ENCODE measurements at places on chromosomes 12 and 14.

- peaks cover 4% of the 10 kb centered on the region for H3K4me1 ChIP-seq
- no peak for DNase-seq
- no peaks in the 10 kb centered on the region for H3K36me3 ChIP-seq
- no peaks in the 10 kb centered on the region for H3K27me3 ChIP-seq
Observed at GRCh38 chr14:29062976-29063375, 296.4 kb downstream of the FOXG1 start.

GRCh38 chr14:59823179-59823578, 47.4 kb downstream of the RTN1 start:
- H3K4me1 ChIP-seq, result peaks cover 8% of the 10 kb centered on the region
- H3K36me3 ChIP-seq, result no peaks in the 10 kb centered on the region
- H3K27ac ChIP-seq, result no peak overlapping the region
- no peak for DNase-seq

- H3K27ac ChIP-seq, result peak overlapping the region; percentile 73
- DNase-seq, result no peak
- H3K4me1 ChIP-seq, result peaks cover 8% of the 10 kb centered on the region
- H3K27me3 ChIP-seq, result peaks cover 5% of the 10 kb centered on the region
Observed at GRCh38 chr14:75986439-75986765, 839 bp downstream of the IFT43 start.

- no peak overlapping the region for H3K27ac ChIP-seq
- no peaks in the 10 kb centered on the region for H3K4me1 ChIP-seq
- H3K27me3 ChIP-seq, result no peaks in the 10 kb centered on the region
- H3K4me3 ChIP-seq, result no peak overlapping the region
- DNase-seq, result no peak
Observed at GRCh38 chr14:90368946-90369721, 27.7 kb upstream of the CALM1 start.

- H3K27me3 ChIP-seq, result no peaks in the 10 kb centered on the region
- DNase-seq, result no peak
- H3K27ac ChIP-seq, result no peak overlapping the region
- H3K4me1 ChIP-seq, result no peaks in the 10 kb centered on the region
- no peaks in the 10 kb centered on the region for H3K36me3 ChIP-seq
- H3K4me3 ChIP-seq, result no peak overlapping the region
Observed at GRCh38 chr14:71693381-71693780, 238.8 kb upstream of the RGS6 start.

DNA sequence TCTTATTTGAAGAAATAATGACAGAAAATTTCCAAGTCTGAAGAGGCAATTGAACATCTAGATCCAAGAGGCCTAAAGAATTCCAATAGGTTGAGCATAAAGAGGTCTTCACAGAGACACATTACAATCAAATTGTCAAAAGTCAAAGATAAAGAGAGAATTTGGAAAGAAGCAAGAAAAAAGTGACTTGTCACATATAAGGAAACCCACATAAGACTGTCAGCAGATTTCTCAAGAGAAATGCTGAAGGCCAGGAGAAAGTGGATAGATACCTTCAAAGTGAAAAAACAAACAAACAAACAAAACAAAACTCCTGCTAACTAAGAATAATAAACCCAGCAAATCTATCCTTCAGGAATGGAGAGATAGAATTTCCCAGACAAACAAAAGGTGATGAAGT, 118.1 kb upstream of the LGR5 start:
- H3K36me3 ChIP-seq, result peaks cover 31% of the 10 kb centered on the region
- no peak overlapping the region for H3K27ac ChIP-seq

DNA sequence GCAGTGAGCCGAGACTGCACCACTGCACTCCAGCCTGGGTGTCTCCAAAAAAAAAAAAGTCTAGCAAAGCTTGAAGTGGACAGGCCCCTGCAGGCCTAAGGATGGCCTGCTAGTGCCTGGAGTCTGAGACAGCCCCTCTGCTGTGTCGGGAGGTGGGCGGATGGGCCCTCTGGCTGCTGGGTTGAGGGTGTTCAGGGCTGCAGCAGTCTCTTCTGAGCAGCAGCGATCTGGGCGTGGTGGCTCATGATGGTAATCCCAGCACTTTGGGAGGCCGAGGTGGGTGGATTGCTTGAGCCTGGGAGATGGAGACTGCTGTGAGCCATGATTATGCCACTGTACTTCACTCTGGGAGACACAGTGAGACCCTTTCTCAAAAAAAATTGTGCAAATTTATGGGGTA, 57.0 kb downstream of the ADCK1 start:
- no peak for DNase-seq
- no peaks in the 10 kb centered on the region for H3K27me3 ChIP-seq
- H3K27ac ChIP-seq, result no peak overlapping the region
- H3K4me3 ChIP-seq, result no peak overlapping the region
- H3K4me1 ChIP-seq, result no peaks in the 10 kb centered on the region

GRCh38 chr12:130981074-130981742, 27.5 kb downstream of the ADGRD1 start:
- no peak overlapping the region for H3K27ac ChIP-seq
- no peak overlapping the region for H3K4me3 ChIP-seq
- H3K4me1 ChIP-seq, result peaks cover 9% of the 10 kb centered on the region
- no peaks in the 10 kb centered on the region for H3K36me3 ChIP-seq

DNA sequence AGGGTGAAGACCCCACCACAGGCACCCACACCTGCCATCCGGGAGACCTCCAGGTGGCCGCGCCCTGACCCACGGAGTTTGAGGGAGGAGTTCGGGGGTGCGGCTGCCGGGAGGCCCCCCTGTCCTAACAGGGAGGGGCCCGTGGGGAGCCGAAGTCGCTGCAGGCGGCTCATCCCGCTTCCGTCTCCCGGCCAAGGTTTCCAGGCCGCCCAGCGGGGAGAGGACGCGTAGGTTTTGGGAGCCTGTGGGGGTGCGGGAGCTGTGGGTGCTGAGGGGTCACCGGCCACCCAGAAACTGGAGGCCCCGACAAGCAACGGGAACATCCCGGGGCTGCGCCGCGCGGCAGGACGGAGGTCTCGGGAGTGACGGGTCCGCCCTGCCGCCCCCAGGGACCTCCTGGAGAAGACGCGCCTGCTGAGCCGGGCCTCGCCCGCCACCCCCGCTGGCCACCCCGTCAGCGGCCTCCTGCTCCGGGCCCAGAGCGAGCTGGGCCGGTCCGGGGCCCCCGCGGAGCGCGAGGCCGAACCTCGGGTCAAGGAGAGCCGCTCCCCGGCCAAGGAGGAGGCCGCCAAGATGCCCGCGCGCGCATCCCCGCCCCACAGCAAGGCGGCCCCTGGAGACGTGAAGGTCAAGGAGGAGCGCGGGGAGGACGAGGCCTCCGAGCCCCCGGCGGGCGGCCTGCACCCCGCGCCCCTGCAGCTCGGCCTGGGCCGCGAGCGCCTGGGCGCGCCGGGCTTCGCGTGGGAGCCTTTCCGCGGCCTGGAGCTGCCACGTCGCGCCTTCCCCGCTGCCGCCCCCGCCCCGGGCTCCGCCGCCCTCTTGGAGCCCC, 27.6 kb downstream of the LRCOL1 start:
- H3K36me3 ChIP-seq, result peaks cover 8% of the 10 kb centered on the region
- peak overlapping the region; percentile 62 for H3K27ac ChIP-seq
- peaks cover 2% of the 10 kb centered on the region for H3K4me1 ChIP-seq
- peak; percentile 70 for DNase-seq
- H3K4me3 ChIP-seq, result peak overlapping the region; percentile 77

DNA sequence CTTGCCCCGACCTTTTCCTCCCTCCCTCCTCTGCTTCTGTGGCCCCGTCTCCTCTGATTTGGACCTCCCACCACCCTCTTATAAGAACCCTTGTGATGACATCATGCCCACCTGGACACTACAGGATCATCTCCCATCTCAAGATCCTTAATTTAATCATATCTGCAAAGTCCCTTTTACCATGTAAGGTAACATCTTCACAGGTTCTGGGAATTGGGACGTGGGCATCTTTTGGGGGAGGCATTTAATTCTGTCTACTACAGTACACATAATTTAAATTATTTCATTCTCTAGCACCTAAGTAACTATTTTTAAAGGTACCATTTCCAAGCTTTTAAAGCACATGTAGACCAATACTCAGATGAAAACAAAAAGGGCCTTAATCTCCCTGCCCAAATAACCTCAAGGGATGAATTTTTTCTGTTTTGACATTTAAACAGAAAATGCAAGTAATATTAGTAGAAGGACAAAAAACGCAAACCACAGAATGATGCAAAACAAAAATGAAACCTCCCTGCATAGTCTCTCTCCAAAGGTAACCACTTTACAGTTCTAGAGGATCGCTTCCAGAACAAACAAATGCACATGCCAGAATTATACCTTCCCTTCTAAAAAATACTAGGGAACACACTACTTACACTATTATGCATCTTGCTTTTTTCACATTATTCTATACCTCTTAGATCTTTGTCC, 222.1 kb downstream of the AACS start:
- no peak overlapping the region for H3K4me3 ChIP-seq
- DNase-seq, result no peak
- peaks cover 4% of the 10 kb centered on the region for H3K36me3 ChIP-seq
- peaks cover 12% of the 10 kb centered on the region for H3K4me1 ChIP-seq
- peaks cover 5% of the 10 kb centered on the region for H3K27me3 ChIP-seq

- no peak for DNase-seq
- no peaks in the 10 kb centered on the region for H3K36me3 ChIP-seq
- no peak overlapping the region for H3K27ac ChIP-seq
- H3K27me3 ChIP-seq, result no peaks in the 10 kb centered on the region
Observed at GRCh38 chr14:80150301-80150700, 61.0 kb downstream of the DIO2 start.

DNA sequence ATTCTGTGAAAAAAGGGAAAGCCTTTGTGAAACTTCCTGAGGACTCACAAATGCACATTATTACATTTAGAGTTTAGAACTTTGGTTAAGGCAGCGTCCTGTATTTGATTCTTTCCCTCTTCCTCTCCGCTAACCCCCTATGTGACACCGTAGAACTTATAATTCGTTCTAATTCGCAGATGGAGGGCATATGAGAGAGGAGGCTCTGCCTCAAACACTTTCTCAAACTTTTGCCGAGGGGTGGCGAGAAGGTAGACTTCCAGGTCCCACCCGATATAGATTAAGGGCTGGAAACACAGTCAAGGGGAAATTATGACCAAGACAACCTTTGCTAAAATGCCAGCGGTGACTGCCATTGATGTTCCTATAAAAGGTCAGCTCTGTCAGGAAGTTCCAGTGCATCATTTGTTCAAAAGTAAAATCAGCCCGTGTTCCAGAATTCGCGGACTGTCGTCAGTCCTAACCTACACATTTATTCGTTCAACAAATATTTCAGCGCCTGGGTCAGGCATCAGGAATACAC, 904 bp upstream of the PAPOLA start:
- H3K36me3 ChIP-seq, result no peaks in the 10 kb centered on the region
- no peak for DNase-seq
- peak overlapping the region; percentile 99 for H3K4me3 ChIP-seq
- peak overlapping the region; percentile 95 for H3K27ac ChIP-seq

- peaks cover 15% of the 10 kb centered on the region for H3K4me1 ChIP-seq
Observed at GRCh38 chr14:100305324-100306100, 732 bp downstream of the SLC25A29 start.

GRCh38 chr14:99517643-99518381, 36.6 kb downstream of the CCNK start:
- H3K4me1 ChIP-seq, result peaks cover 8% of the 10 kb centered on the region
- H3K36me3 ChIP-seq, result no peaks in the 10 kb centered on the region
- H3K4me3 ChIP-seq, result no peak overlapping the region
- no peak overlapping the region for H3K27ac ChIP-seq
- no peak for DNase-seq

- peaks cover 9% of the 10 kb centered on the region for H3K4me1 ChIP-seq
- no peak overlapping the region for H3K27ac ChIP-seq
- H3K36me3 ChIP-seq, result no peaks in the 10 kb centered on the region
- DNase-seq, result no peak
Observed at GRCh38 chr12:106780010-106780631, 5.6 kb downstream of the RIC8B start.

- no peaks in the 10 kb centered on the region for H3K36me3 ChIP-seq
- no peaks in the 10 kb centered on the region for H3K27me3 ChIP-seq
- no peaks in the 10 kb centered on the region for H3K4me1 ChIP-seq
- DNase-seq, result no peak
Observed at GRCh38 chr14:94543449-94544124, 17.7 kb upstream of the SERPINA4 start.

- peaks cover 5% of the 10 kb centered on the region for H3K4me1 ChIP-seq
- no peak overlapping the region for H3K27ac ChIP-seq
- H3K4me3 ChIP-seq, result no peak overlapping the region
Observed at GRCh38 chr12:131608740-131609690, 101.9 kb upstream of the SFSWAP start.

DNA sequence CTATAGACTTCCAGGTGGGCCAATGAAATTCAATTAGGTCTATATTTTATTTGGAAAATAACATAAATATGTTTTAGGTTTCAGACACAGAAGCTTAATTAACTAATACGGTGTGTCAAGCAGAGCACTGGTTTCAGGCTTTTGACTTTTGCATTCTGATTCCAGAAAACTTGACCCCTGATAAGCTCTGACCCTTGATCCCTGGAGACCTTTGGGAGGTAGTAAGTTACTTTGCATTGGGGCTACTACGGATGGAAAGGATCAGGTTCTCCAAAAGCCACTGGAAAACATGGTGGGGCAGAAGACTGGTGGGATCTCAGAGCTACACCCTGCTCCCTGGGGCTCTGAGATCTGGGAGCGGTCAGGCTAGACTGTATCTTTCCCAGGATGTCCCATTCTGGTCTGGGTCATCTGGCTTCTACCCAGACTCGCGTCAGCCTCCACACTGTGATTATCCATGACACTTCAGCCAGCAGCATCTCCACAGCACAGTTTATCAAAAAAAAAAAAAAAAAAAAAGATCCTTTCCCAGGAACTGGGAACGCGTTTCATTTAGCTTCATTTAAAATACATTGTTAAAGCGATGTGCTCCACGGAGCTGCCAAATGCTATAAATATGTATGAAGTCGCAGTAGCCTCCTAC, 17.8 kb upstream of the EMP1 start:
- no peaks in the 10 kb centered on the region for H3K36me3 ChIP-seq
- H3K27ac ChIP-seq, result no peak overlapping the region
- peaks cover 2% of the 10 kb centered on the region for H3K27me3 ChIP-seq
- H3K4me3 ChIP-seq, result no peak overlapping the region

GRCh38 chr14:99465288-99465687, 15.4 kb downstream of the SETD3 start:
- no peak overlapping the region for H3K4me3 ChIP-seq
- no peaks in the 10 kb centered on the region for H3K36me3 ChIP-seq
- H3K27ac ChIP-seq, result no peak overlapping the region
- H3K4me1 ChIP-seq, result peaks cover 10% of the 10 kb centered on the region
- no peak for DNase-seq

DNA sequence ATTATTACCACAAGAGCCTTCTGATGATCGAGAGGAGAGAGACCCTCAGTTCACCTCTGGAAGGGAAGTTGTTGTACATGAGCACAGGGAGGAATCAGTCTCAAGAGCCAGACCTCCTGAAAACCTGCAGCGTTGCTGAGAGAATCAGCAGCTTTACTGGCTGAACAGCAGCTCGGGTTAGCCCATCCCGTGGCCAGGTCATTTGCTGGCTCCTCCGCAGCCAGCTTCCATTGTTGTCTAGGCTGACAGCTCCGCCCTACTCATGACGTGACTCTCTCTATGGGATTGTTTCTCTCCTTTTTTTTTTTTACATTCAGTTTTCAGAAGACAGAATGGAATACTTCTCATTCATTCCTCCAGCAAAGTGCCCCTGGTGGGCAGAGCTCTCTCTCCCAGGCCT, 69.9 kb downstream of the TGFB3 start:
- DNase-seq, result peak; percentile 75
- H3K4me1 ChIP-seq, result peaks cover 22% of the 10 kb centered on the region
- peak overlapping the region; percentile 88 for H3K27ac ChIP-seq

All from glutamatergic neuron (in vitro differentiated cells).